Esophagus squamous epithelium (tissue), 5 donors: ENCODE measurements at places on chromosomes 16 and 17.

DNA sequence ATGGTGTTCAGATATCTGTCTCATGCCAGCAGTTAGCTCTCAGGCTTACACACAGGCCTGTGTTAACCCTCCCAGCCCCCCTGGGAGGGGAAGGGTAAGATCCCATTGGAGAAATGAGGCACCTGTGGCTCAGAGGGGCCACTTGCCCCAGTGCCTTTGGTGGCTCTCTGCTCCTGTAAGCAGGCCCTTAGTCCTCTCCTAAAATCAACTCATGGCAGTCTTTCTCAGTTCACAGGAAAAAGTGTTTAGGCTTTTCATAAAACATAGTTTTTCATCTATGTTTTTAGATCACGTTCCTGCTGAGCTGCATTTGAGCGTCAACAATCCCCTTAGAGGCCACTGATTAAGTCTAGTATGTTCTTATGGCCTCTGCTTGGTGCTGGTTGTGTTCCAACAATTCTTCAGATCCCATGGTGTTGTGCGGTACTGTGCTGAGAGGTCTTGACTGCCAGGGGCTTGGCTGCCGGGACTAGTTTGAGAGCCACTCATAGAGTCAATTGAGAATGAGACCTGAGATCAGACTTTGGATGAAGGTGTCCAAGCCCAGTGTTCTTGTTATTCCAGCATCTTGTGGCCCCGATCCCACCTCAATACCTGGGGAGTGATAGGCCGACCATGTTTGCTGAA is 10.6 kb downstream of the TAOK2 start:
- DNase-seq, result no peak

GRCh38 chr16:48611329-48612137 is 1.6 kb upstream of the N4BP1 start:
- DNase-seq, result no peak

DNA sequence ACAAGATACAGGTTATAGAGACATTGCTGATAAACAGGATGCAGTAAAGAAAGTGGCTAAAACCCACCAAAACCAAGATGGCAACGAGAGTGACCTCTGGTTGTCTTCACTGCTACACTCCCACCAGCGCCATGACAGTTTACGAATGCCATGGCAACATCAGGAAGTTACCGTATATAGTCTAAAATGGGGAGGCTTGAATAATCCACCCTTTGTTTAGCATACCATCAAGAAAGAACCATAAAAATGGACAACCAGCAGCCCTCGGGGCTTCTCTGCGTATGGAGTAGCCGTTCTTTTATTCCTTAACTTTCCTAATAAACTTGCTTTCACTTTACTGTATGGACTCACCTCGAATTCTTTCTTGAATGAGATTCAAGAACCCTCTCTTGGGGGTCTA is 21.7 kb upstream of the CDH13 start:
- DNase-seq, result no peak

- no peak for DNase-seq
Observed at GRCh38 chr16:28597692-28598261, 927 bp upstream of the SULT1A2 start.

DNA sequence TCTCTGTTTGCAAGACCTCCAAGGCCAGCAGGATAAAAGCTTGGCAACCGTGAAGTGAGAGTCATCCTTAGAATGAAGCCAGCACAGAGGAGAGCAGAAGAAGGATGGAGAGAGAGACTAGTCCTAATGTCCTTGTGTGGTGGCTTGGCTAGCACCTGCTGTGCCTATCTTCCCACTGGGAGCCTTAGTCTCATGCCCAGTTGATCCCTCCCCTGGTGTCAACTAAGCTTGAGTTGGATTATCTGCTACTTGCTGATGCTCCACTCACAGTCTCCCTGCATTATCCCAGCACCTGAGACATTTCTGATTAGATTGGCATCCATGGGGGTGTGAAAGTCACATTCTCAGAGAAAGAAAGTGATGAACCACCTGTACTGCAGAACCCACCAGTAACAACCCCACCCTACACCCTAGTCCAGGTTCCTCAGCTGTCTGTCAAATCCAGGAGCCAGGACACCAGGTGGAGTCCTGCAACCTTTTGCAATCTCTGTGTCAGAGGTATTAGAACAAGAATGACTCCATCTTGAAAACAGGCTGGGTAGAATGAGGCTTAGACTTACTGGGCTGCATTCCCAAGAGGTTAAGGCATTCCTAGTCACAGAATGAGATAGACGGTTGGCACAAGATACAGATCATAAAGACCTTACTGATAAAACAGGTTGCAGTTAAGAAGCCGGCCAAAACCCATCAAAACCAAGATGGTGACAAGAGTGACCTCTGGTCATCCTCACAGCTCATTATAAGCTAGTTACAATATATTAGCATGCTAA is 460.2 kb upstream of the C16orf82 start:
- no peak for DNase-seq

DNA sequence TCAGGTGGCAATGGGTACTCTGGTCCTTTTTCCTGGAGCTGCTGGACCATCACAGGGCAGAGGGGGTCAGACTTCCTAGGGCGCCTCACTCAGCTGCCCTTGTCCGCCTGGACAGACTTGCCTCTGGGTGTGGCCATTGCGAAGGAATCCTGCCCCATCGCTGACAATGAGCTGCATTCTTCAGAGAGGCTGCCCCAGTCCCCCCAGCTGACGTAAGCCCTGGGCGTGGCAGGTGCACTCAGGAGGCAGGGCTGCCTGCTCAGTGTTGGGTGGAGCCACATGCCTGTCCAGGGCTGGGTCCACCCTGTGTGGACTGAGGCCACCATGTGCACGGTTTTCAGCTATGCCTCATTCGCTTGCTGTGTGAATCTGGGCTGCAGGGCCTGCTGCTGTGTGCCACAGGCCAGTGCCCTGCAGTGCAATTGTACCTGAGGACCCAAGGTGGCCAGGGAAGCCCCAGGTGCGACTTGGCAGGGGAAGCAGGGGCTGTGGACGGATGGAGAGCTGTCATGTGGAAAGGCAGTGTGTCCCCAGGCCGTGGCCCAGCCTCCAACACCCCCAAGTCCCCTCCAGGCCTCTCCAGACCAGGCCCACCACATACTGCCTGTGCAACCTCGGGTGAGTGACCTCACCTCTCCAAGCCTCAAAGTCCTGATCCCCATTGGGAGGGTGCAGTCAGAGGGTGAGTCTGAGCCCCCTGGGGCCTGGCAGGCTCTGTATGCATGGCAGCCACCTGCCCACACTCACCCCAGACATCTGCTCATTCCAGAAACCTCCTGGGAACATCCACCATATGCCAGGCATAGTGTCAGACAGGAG is 14.0 kb upstream of the MPRIP start:
- DNase-seq, result no peak

- DNase-seq, result no peak
Observed at GRCh38 chr16:9957002-9957401, 225.2 kb downstream of the GRIN2A start.
